ENCODE measurements at places on chromosomes 5 and 9.

DNA sequence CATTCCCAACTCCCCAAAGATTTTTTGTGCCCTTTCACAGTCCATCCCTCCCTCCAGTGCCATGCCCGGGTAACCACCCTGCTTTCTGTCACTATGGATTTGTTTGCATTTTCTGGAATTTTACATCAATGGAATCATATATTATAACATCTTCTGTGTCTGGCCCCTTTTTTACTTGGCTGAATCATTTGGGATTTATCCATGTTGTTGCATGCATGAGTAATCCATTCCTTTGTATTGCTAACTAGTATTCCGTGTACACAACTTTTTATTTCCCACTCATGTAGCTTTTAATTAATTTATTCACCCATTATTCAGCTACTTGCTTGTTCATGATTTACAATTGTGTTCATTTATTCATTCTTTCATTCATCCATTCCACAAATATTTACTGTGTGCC, 94.1 kb downstream of the FGF18 start:
- DNase-seq, result no peak

DNA sequence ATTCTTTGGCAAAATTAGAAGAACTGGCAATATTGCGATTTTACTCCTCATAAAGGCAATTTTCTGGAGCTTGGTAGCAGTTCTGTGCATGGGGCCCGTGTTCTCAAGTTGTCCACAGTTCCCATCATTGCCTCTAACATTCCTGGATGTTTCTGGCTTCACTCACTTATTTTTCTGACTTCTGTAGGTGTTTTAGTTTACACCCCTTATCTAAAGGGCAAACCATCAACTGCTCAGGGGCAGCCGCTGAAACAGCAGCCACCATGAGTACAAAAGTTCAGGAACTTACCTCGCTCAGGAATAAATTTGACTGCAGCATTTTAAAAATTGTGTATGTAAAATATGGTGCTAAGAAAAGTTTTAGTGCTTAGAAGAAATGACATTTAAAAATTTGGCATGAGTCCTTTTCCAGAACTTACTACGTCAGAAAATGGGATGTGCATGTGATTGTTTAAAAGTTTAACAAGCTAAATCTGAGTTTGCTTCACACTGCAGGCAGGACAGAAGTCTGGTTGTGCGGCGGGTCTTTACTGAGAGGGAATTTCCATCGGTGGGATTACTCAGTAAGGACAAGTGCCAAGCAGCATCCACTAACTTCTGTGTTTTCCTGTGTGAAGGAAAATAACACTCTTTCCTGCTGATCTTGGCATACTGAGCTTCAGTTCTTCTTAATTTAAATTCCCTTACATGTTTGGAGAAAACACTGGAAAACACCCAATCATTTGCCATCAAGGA, 261.7 kb downstream of the MAT2B start:
- no peak for DNase-seq

DNA sequence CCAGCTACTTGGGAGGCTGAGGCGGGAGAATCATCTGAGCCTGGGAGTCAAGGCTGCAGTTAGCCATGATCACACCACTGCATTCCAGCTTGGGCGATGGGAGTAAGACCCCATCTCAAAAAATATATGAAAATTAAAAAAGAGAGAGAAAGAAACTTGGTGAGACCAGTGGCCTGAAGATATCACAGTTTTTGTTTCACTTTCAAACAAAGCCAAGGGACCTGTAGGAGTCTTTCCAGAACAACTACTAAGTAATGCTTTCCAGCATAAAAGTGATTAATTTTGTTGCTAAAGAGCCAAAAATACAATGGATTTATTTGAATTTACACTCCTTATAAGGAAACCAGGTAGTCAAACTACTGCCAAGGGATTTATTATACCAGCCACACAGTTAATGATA, 23.5 kb downstream of the GKAP1 start:
- DNase-seq, result no peak

- DNase-seq, result no peak
Measured at GRCh38 chr5:150710165-150710564, 9.3 kb upstream of the RBM22 start.
